ENCODE measurements at places on chromosomes 16 and 17.

DNA sequence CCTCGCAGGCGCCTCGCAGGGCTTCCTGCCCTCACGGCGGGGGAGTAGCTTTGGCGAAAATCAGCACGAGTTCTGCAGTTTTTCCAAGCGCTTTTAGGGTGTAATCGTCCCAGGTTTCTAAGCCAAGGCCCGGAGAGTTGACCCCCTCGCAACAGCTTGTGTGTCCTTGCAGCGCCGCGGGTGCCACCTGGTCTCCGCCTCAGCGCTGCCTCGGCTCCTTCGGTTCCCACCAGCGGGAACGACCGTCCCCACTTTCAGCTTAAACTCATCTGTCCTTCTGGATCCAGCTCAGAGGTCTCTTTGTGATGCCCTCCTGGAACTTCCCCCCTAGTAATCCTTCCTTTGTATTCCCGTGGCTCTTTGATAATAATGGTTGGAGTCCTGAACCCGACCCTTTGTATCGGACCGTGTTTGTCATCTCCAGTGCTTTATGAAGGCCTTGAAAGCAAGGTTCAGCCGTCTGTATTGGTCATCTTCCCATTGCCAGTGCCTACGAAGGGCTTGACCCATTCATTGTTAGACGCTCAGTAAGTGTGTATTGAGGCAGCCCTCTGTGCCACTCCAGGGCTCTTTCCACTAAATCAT, 858 bp upstream of the SMARCE1 start:
- no peak for DNase-seq

GRCh38 chr17:40533896-40534295, 31.4 kb downstream of the CCR7 start:
- no peak for DNase-seq

GRCh38 chr17:62093188-62094155, 28.4 kb upstream of the MED13 start:
- no peak for DNase-seq

- no peak for DNase-seq
Observed at GRCh38 chr17:75073618-75074047, 14.1 kb upstream of the SLC16A5 start.

GRCh38 chr17:50352072-50352692, 6.3 kb downstream of the XYLT2 start:
- no peak for DNase-seq

Measured in colonic mucosa (tissue), 4 donors.